ENCODE measurements at places on chromosomes 5 and 9.

DNA sequence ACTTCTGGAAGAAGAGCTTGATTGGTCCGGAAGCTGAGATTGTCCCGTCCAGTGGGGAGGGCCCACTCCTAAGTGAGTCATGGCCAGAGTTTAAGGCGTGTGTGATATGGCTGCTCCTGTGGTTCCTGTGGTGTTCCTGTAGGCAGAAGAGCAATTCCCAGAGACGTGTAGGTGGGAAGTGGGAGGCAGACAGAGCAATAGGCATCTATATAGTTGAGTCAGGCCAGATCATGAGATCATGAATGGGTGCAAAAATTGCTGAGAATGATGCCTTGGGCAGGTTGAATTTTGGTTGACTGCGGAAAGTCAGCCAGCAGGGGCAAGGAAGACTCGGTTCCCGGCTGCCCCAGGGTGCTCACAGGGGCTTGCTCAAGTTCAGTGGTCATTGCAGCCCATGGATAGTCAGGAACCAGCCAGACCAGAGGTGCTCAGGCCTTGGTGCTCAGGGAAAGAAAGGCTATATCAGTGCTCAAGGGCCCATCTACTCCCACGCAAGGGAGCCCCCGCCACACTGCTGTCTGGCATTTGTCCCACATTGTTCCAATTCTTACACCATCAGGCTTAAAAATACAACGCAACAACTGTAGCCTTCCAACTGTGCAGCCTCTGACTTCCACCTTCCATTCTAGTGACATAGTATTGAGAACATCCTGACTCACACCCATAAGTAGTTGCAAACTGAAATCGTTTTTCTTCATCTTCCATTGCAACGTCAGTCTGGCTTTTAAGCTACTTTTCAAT, 21.0 kb upstream of the GSN start:
- no peaks in the 10 kb centered on the region for H3K27me3 ChIP-seq
- H3K4me1 ChIP-seq, result no peaks in the 10 kb centered on the region
- no peak for DNase-seq
- no peak overlapping the region for H3K4me3 ChIP-seq
- no peak overlapping the region for H3K27ac ChIP-seq

DNA sequence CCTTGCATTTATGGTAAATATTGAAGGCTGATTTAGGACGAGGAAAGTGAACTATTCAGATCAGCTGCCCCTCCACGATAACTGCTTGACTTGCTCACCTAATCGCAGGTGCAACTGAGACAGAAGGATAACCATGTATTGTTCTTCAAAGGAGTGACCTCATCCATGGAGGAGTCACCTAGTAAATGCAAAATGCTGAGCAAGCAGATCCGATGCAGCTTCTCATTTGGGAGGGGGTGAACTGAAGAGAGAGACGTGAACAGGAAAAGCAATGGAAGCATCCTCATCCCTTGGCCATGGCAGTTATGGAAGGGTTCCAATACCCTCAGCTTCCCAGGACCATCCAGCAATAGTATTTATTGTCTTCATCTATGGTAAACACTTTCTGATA, 47.5 kb downstream of the RASGRF2 start:
- no peak overlapping the region for H3K27ac ChIP-seq
- H3K27me3 ChIP-seq, result no peaks in the 10 kb centered on the region
- H3K36me3 ChIP-seq, result no peaks in the 10 kb centered on the region
- no peaks in the 10 kb centered on the region for H3K4me1 ChIP-seq
- no peak overlapping the region for H3K4me3 ChIP-seq

GRCh38 chr9:6956879-6957278, 199.1 kb downstream of the KDM4C start:
- no peak overlapping the region for H3K4me3 ChIP-seq
- H3K36me3 ChIP-seq, result no peaks in the 10 kb centered on the region
- DNase-seq, result no peak
- H3K27ac ChIP-seq, result no peak overlapping the region
- H3K27me3 ChIP-seq, result no peaks in the 10 kb centered on the region
- no peaks in the 10 kb centered on the region for H3K4me1 ChIP-seq

- peak; percentile 12 for DNase-seq
- no peaks in the 10 kb centered on the region for H3K4me1 ChIP-seq
- H3K36me3 ChIP-seq, result no peaks in the 10 kb centered on the region
- no peak overlapping the region for H3K27ac ChIP-seq
These were observed 137.6 kb downstream of the OLFM1 start for GRCh38 chr9:135224921-135225541.

DNA sequence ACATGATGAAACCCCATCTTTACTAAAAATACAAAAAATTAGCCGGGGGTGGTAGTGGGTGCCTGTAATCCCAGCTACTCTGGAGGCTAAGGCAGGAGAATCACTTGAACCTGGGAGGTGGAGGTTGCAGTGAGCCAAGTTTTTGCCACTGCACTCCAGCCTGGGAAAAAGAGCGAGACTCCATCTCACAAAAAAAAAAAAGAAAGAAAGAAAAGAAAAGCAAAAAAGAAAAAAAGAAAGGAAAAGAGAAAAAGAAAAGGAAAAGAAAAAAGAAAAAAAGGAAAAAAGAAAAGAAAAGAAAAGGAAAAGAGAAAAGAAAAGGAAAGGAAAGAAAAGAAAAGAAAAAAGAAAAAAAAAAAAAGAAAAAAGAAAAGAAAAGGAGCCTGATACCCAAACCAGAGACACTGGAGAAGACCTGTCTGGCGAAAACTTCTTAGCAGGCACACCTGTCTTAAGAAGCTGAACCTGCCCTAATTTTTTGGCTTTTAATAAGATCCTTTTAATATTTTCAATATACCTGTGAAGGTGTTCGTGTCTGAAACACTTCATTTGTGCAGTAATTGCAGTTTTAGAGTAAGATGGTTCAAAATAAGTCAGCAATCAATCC, 164.7 kb upstream of the IRX2 start:
- H3K4me1 ChIP-seq, result no peaks in the 10 kb centered on the region
- H3K4me3 ChIP-seq, result no peak overlapping the region
- no peak overlapping the region for H3K27ac ChIP-seq
- no peak for DNase-seq
- no peaks in the 10 kb centered on the region for H3K36me3 ChIP-seq

Data from right lobe of liver (tissue), 6 donors.